ENCODE measurements at places on chromosomes 12 and 14. TPM values are rescaled to one million over a fixed set of nuclear protein-coding genes. Genes with fewer than 3 reads are reported as not detected.
A peak's percentile ranks its signal among the peaks of the same experiment; 100 is the strongest.

DNA sequence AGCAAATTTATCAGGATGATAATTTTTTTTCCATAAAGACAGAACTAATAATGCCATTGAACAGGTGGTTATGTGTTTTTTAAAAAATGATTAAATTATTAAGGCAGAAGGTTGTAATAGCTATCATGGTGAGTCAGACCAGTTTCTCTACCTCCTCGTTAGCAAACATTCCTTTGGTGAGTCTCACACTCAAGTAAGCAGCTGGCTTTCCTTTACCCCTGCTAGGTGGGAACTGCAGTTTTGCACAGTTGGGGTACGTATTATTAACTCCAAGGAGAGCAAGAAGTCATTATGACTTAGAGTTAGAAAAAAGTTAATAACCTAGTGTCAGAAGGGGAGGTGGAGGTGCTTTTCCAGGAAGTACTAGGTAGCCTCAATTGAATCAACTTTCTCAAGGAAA, 165.3 kb downstream of the SNAPC1 start:
- DNase-seq: no peak

DNA sequence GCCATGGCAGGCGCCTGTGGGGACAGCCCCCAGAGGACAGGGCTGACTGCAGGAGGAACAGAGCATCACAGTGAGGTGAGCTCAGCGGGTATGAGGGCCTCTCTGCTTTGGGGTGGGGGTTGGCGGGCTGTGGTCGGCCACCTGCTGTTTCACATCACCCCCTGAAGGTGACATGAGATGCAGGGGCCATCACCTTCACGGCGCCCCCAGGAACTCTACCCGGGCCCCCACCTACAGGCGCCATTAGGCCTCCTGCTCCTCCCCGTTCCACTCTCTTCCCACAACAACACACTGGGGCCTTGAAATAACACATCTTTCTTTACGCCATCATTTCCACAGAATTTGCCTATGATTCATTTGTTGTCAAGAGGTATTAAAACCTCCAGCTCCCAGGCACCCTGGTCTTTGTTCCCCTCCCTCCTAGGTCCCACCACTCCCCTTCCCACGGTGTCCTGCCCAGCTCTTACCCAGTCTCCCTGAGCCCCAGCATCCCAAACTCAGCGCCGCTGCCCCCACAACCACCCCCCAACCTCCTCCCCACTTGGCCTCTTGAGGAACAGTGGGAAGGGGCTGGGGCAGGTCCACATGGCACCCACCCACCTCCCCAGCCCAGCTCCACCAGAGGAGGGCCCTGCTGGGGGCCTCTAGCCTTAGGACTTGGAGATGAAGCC, 12.7 kb upstream of the HDAC7 start:
- no peak for DNase-seq

- DNase-seq: no peak
Measured at GRCh38 chr14:64035143-64035542, 182.3 kb downstream of the SYNE2 start.

- DNase-seq: no peak
Measured at GRCh38 chr12:133172491-133172890, 8.8 kb upstream of the ZNF268 start.

DNA sequence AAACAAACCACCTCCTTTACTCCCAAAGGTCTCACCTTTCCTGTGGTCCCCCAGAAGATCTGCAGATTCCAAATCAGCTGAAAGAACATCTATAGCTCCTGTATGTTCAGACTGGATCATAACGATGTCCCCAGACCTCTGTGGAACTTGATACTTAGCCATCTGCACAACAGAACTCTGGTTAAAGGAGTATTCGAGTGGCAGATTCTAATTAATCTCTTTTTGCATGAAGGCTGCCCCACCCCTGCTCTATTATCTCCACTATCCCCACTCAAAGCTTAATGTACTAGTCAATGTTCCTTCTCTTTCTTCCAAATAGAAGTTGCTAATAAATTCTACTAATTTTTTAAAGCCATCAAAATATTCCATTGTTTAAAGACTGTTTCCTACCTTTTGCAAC, 22.8 kb downstream of the GSTZ1 start:
- DNase-seq: no peak

- no peak for DNase-seq
Measured at GRCh38 chr12:54038284-54038870, 5.5 kb downstream of the HOXC5 start.

- DNase-seq: no peak
Measured at GRCh38 chr14:71267007-71267513, 359.8 kb downstream of the PCNX1 start.

- peak; percentile 74 for DNase-seq
Measured at GRCh38 chr12:123075646-123076171, 75.2 kb downstream of the PITPNM2 start.

DNA sequence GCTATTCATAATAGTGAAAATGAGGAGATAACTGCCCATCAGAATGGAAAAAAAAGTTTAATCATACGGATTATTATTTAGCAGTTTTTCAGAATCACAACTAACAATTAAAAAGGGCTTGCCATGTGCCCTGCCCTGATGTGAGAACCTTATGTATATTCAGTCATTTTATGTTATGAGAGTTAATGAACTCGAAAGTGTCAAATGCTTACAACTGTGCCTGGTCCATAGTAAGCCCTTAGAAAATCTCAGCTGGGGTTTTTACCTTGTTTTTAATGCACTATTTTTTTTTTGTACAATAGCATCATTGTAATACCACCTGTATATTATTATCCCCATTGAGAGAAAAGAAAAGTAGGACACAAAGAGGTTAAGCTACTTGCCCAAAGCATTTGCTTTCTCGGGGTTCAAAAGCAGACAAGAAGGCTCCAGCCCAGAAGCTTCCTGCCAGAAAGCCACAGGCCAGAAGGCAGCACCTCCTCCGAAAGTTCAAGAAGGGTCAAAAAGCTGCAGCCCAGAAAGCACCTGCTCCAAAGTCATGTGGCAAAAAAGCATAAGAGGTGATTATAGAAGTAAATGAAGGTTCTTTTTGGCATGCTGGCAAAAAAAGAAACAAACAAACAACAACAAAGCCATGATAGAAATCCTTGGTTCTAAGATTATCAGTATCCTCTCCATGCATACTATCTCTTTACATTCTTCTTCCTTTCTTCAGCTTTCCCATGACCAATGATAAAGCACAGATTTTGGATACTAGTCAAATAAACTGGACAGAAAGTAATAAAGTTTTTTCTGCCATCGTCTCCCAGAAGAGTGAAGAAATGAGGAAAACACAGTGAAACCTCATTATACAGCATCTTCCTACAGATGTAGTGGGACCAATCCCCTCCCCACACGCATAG, 59.1 kb upstream of the NAP1L1 start:
- no peak for DNase-seq

- DNase-seq: no peak
Measured at GRCh38 chr12:26704684-26705460, 128.1 kb downstream of the ITPR2 start.

GRCh38 chr14:89753828-89754412, 200.6 kb downstream of the EFCAB11 start:
- no peak for DNase-seq

- peak; percentile 88 for DNase-seq
Measured at GRCh38 chr14:61750708-61751474, 11.3 kb upstream of the SNAPC1 start.

DNA sequence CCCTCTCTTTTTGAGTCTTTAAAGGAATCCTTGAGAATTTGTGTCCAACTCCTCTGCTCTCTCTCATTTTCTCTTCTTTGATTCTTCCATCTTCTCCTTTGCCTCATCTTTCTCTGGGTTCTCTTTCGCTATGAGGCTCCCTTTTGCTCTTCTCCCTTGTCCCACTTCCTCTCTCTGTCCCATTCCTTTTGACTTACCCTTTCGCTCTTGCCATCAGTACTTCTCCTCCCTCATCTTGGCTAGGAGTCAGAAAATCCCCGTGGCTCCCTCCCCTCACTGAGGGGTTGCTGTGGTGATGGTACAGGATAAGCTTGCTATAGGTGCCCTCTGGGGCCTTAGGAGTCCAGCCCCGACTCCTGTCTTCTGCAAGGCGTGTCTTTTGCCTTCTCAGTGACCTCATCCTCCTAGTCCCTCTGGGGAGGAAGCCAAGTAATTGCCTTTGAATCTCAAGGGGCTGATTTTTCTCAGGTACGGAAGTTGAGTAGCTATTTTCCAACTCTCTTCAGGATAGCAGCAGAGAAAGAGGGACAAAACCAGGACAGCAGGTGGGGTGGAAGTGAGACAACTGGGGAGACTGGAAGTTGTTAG, 6.4 kb downstream of the PDE1B start:
- no peak for DNase-seq

DNA sequence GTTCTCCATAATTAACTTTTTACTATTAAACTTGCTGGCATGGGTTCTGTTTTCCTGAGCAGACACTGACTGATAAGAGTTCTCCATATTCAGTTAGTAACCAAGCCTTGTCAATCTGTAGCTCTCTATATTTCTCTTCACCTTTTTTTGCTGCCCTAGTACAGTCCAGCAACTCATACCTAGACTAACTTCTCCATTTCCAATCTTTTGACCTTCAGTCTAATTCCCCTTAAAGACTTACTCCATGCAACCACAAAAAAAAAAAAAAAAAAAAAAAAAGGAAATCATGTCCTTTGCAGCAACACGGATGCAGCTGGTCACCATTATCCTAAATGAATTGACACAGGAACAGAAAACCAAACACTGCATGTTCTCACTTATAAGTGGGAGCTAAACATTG, 125.7 kb upstream of the KRAS start:
- no peak for DNase-seq

DNA sequence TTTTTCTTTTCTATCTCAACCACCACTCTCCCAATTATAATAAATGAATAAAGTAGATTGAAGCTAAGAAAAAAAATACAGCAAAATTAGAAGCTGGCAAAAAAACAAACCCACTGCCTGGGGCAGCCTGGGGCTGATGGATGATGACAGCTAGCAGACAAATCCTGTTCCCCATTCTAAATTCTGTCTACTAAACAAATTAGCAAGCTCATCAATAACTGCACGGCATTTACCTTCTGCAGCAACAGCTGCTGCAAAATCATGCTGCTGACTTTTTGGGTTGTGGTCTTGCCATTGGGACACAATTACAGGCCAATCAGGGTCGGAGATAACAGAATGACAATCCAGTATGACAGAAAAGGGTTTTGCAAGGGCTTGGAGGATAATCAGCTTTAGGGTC, 443.6 kb upstream of the SOX5 start:
- DNase-seq: no peak

GRCh38 chr12:121794534-121795033, 1.1 kb upstream of the RHOF start:
- no peak for DNase-seq

GRCh38 chr14:59363531-59364226, 101.5 kb downstream of the GPR135 start:
- no peak for DNase-seq

- DNase-seq: no peak
Measured at GRCh38 chr14:96567289-96567899, 65.2 kb downstream of the PAPOLA start.

- DNase-seq: no peak
Measured at GRCh38 chr12:131192951-131193350, 239.2 kb downstream of the ADGRD1 start.

- DNase-seq: no peak
Measured at GRCh38 chr12:94793191-94793595, 142.8 kb upstream of the TMCC3 start.

GRCh38 chr12:82008251-82008650, 249.1 kb upstream of the PPFIA2 start:
- no peak for DNase-seq

GRCh38 chr12:24038211-24038997, 88.9 kb upstream of the SOX5 start:
- DNase-seq: no peak

DNA sequence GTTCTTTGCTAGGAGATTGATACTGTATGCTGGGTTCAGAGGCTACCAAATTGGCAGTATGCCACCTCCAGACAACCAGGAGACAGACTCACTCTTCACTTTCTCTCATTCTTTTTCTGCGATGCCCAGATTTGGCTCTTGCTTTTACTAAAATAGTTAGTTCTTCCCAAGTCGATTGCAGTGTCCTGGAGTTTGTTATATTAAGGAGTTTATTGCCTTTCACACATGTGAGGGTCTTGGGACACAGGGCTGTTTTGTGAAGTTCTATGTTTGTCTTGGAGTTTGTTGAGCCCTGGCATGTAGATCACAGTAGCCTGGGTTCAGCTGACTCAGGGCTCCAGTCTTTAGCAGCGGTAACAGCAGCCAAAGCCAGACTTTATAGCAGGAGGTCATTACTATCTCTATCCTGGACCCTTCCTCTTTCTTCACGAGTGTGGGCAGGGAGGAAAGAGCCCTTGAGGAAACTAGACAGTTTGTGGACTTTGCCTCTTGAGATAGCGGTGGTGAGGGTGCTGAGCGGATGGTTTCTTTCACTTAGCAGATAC, 1.6 kb downstream of the MLEC start:
- DNase-seq: no peak

DNA sequence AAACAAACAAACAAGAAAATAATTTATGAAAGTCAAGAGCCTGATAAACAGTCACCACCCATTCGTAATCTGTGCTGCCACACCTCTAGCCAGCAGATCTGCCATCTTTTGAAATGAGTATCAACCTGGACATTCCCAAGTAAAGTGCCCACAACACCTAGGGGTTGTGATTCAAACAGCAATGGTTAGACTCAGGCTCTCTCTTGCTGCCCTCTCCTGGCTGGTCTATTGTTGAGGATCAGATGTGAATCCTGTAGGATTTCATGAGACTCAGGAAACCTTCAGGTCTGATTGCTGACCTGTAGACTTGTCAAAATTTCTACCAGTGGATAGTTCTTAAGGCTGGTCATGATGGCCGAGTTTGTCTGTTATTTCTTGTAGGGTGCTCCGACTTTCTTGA, 26.8 kb downstream of the DGLUCY start:
- DNase-seq: no peak

- no peak for DNase-seq
Measured at GRCh38 chr12:4169959-4170358, 103.6 kb upstream of the CCND2 start.

GRCh38 chr12:3491938-3492792, 1.2 kb downstream of the PRMT8 start:
- DNase-seq: peak; percentile 10

- no peak for DNase-seq
Measured at GRCh38 chr12:4918950-4919660, 9.4 kb downstream of the KCNA1 start.

TMEM229B gene
- 9.1 TPM for total RNA-seq

NCAPD2 gene
- total RNA-seq: 13.7 TPM

SYT1 gene
- not detected for total RNA-seq

HHIPL1 gene
- total RNA-seq: not detected

PRIMA1 gene
- not detected for total RNA-seq

IFNG-AS1 gene
- total RNA-seq: 0.55 TPM

NGB gene
- not detected for total RNA-seq

VSIG10 gene
- total RNA-seq: 2.2 TPM

SPIC gene
- not detected for total RNA-seq

SPSB2 gene
- total RNA-seq: 3.3 TPM

WSCD2 gene
- total RNA-seq: not detected

ACVR1B gene
- total RNA-seq: 14.5 TPM

P3H3 gene
- 4.1 TPM for total RNA-seq

Data from CD4-positive, alpha-beta T cell (primary cell).